Stomach (tissue), 19 donors: ENCODE measurements at places on chromosomes 4 and X. TPM values are rescaled to one million over a fixed set of nuclear protein-coding genes. Genes with fewer than 3 reads are reported as not detected.

The MFAP3L gene
- polyA plus RNA-seq, result 1.4 TPM

The MAGEA1 gene
- not detected for polyA plus RNA-seq

The SSX2B gene
- not detected for polyA plus RNA-seq

The CEP44 gene
- polyA plus RNA-seq, result 3.4 TPM

The CFI gene
- 2.0 TPM for polyA plus RNA-seq

The KIAA1210 gene
- polyA plus RNA-seq, result not detected

The ARMCX1 gene
- 13.0 TPM for polyA plus RNA-seq

The ZDHHC15 gene
- 0.43 TPM for polyA plus RNA-seq

The DIPK2B gene
- polyA plus RNA-seq, result 1.1 TPM

The RPS6KA6 gene
- 0.95 TPM for polyA plus RNA-seq

The DSPP gene
- polyA plus RNA-seq, result not detected

The NEUROG2 gene
- not detected for polyA plus RNA-seq

The SLC6A14 gene
- polyA plus RNA-seq, result 2.8 TPM

The SASH3 gene
- polyA plus RNA-seq, result 12.1 TPM

The RBMXL3 gene
- not detected for polyA plus RNA-seq

The BBS12 gene
- 1.1 TPM for polyA plus RNA-seq

The SUPT20HL1 gene
- not detected for polyA plus RNA-seq

The DKC1 gene
- polyA plus RNA-seq, result 25.5 TPM

The CLCN3 gene
- 7.1 TPM for polyA plus RNA-seq

The LIN54 gene
- polyA plus RNA-seq, result 2.5 TPM

The LUZP4 gene
- polyA plus RNA-seq, result not detected

The GABRG1 gene
- polyA plus RNA-seq, result not detected

The LEF1 gene
- 1.4 TPM for polyA plus RNA-seq

The YY2 gene
- polyA plus RNA-seq, result 0.31 TPM
